ENCODE measurements at places on chromosomes 6 and 20.

DNA sequence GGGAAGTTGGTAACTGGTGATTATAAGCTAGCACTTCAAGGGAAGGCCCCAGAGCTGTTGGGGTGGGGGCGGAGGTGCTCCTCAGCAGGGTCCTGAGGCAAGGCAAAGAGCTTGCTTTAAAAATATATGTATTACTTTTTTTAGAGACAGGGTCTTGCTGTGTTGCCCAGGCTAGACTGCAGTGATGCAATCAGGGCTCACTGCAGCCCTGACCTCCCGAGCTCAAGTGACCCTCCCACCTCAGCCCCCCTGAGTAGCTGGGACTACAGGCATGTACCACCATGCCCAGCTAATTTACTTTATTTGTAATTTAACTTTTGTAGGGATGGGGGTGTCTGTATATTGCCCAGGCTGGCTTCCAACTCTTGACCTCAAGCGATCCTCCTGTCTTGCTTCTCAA, 87.2 kb downstream of the MYB start:
- no peak for DNase-seq

- DNase-seq = no peak
These were observed 10.5 kb downstream of the ENTPD6 start for GRCh38 chr20:25206063-25206403.

DNA sequence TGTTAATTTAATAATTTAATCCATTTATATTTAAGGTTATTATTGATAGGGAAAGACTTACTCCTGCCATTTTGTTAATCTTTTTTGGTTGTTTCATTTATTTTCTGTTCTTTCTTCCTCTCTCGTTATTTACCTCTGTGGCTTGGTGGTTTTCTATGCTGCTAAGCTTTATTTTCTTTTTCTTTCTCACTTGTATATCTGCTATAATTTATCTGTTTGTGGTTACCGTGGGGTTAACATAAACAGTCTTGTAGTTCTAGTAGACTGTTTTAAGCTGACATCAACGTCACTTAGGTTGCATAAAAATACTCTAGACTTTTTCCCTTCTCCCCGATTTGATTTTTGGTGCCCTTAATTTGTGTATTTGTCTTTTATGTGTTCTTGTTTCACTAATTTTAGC, 381.3 kb upstream of the SPTLC3 start:
- DNase-seq = no peak

DNA sequence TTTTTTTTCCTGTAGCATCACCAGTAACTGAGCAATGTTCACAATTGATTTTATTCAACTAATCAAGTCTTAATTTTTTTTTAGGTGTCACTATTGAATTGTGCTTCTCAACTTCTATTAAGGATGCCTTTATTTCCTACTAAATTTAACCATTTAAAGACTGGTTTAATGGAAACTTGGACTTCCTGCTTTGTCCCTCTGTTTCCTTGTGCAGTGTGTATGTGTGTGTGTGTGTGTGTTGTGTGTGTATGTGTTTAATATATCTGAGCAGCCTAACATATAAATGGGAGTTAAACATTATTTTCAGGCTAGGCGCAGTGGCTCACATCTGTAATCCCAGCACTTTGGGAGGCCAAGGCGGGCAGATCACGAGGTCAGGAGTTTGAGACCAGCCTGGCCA, 1.8 kb downstream of the SERPINB6 start:
- DNase-seq = no peak
